ENCODE measurements at places on chromosomes 6 and 20.
A peak's percentile ranks its signal among the peaks of the same experiment; 100 is the strongest.

DNA sequence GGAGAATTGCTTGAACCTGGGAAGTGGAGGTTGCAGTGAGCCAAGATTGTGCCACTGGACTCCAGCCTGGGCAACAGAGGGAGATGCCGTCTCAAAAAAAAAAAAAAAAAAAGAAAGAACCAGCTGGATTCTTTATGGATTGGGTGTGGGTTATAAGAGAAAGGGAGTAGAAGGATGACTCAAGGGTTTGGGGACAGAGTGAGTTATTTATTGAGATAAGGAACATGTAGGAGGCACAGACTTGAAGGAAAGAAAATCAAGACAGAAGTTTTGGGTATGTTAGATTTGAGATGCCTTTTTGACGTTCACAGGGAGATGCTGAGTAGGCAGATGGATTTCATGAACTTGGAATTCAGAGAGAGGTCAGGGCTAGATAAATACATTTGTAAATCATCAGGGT, 47.6 kb downstream of the KIZ start:
- peak; percentile 8 for DNase-seq
- H3K27ac ChIP-seq = no peak overlapping the region
- H3K4me1 ChIP-seq = no peaks in the 10 kb centered on the region
- no peak overlapping the region for H3K4me3 ChIP-seq

DNA sequence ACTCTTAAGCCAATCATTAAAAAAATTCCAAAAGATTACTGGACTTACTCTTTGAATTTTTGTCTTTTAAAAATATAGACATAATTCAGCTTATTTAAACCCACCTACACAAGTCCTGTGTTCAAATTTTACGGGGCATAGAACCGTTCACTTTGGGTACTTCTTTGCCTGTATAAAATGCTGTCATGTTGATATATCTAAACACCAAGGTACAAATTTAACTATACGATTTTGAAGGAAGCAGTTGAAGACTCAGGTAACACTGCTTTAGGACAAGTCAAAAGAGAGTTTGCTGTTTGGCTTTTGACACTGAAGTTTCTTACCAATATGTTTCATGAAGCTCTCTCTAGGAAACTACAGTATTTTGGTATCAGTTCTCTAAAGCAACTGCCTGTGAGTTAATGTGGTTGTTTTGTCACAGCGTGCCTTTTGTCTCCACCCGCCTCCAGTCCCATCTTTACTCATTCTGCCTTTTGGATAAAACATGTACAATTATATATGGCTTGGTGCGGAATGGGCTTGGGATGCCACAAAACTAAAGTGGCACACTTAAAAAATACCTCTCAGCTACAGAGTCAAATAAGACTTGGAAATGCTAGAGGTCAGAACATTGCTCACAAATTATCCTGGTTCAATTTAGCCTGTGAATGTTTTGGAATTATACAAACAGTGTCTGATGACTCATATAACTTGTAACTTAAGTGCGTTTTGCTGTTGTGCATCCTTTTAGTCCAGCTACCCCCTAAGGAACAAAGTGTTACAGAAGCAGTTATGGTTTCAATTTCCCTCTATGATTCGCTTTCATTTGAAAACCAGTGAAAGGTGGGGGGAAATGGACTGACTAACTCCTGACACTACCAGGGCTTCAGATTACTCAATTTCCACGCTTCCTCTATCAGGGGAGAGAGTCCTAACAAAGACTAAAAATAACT, 38.7 kb downstream of the RGS17 start:
- no peaks in the 10 kb centered on the region for H3K27me3 ChIP-seq
- no peaks in the 10 kb centered on the region for H3K36me3 ChIP-seq
- peak overlapping the region; percentile 22 for H3K27ac ChIP-seq
- H3K4me3 ChIP-seq = peak overlapping the region; percentile 18

- peaks cover 23% of the 10 kb centered on the region for H3K4me1 ChIP-seq
- H3K4me3 ChIP-seq = no peak overlapping the region
- no peaks in the 10 kb centered on the region for H3K27me3 ChIP-seq
- no peaks in the 10 kb centered on the region for H3K36me3 ChIP-seq
- peak overlapping the region; percentile 75 for H3K27ac ChIP-seq
These were observed 13.3 kb downstream of the NFATC2 start for GRCh38 chr20:51529081-51529681.

DNA sequence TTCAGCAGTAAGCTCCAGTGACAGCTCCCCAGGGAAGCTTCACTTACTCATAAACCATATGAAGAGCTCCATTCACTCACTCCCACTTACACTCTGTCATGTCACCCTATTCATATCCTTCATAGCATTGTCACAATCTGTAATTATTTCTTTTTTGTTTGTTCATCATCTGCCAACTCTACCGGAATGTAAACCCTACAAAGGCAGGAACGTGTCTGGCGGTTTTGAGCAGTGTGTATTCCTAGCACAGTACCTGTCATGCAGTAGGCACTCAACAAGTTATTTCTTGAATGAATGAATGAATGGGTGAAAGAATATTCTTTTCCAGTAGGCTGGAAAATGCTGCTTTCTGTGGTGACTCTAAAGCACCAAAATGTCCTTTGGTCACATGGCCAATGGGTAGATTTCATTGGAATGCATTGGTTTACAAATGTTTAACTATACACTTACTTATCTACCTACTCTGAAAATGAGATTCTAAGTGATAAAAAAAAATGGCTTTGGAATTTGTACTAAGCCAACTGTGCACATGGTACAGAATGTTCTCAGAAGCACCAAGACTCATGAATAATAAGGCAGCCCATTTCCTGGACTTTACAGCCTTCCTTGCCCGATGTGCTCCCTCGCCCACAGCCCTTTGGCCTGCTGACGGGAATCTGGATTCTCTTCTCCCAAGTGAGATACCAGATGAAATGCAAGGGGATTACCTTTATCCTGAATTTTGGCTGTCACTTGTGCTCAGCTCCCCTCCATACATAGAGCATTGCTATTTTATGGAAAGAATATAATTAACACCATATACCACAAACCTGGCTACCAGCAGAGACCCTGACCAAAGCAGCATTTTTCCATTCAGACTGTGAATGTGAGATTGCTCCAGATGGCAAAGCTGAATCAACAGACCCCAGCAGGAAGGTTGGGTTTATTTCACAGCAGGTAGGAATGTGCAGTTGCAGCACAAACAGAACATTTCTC, 273.3 kb downstream of the ALDH8A1 start:
- no peaks in the 10 kb centered on the region for H3K27me3 ChIP-seq
- H3K27ac ChIP-seq = no peak overlapping the region
- H3K36me3 ChIP-seq = no peaks in the 10 kb centered on the region
- no peak overlapping the region for H3K4me3 ChIP-seq
- peaks cover 4% of the 10 kb centered on the region for H3K4me1 ChIP-seq
- peak; percentile 43 for DNase-seq

DNA sequence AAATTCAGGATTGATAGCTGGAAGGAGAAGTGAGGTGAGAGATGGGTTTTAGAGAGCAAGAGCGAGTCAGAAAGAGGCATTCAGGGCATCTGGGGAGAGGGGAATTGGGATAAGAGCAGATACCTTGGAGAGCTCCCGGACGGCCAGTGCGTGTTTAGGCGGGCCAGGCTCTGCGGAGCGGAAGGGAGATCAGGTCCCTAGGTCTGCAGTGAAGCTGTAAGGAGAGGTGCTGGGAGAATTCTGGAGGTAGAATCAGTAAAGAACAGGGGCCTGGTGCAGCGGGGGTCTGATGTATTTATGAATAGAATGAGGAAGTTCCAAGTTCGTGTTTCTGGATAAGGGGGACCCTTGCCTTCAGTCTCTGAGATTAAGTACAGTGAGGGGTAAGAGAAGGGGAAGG, 47.4 kb upstream of the FAM83D start:
- peak; percentile 33 for DNase-seq
- no peak overlapping the region for H3K4me3 ChIP-seq
- no peak overlapping the region for H3K27ac ChIP-seq
- no peaks in the 10 kb centered on the region for H3K36me3 ChIP-seq

- H3K27ac ChIP-seq = no peak overlapping the region
- H3K27me3 ChIP-seq = no peaks in the 10 kb centered on the region
- no peak overlapping the region for H3K4me3 ChIP-seq
- peak; percentile 83 for DNase-seq
- H3K36me3 ChIP-seq = no peaks in the 10 kb centered on the region
- H3K4me1 ChIP-seq = peaks cover 2% of the 10 kb centered on the region
These were observed 14.3 kb downstream of the ID4 start for GRCh38 chr6:19851241-19852089.

GRCh38 chr6:112660626-112661025, 313.5 kb downstream of the RFPL4B start:
- H3K36me3 ChIP-seq = no peaks in the 10 kb centered on the region
- no peak overlapping the region for H3K27ac ChIP-seq
- DNase-seq = no peak
- H3K4me3 ChIP-seq = no peak overlapping the region

DNA sequence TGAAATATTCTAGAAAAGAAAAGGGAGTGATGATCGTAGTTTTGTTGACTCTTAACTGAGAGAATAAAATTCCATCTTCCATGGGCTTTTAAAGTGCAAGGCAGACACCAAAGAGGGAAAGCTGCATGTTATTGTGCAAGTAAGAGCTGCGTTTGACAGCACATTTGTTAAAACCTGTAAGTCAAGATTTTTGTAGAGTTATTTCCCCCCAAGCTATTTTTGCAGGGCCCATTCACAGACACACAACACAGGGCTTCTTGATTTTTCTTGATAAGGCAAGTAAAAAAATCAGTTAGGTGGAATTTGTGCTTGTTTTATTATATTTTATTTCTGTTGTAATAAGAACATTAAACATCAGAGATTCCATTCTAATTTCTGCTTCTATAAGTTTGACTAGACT, 13.8 kb downstream of the CFAP206 start:
- no peaks in the 10 kb centered on the region for H3K36me3 ChIP-seq
- no peaks in the 10 kb centered on the region for H3K27me3 ChIP-seq
- no peak overlapping the region for H3K27ac ChIP-seq
- H3K4me3 ChIP-seq = no peak overlapping the region
- no peaks in the 10 kb centered on the region for H3K4me1 ChIP-seq
- no peak for DNase-seq

- peak; percentile 12 for DNase-seq
- no peaks in the 10 kb centered on the region for H3K27me3 ChIP-seq
- H3K4me3 ChIP-seq = no peak overlapping the region
- peaks cover 2% of the 10 kb centered on the region for H3K4me1 ChIP-seq
- no peaks in the 10 kb centered on the region for H3K36me3 ChIP-seq
These were observed 16.1 kb upstream of the STX11 start for GRCh38 chr6:144134176-144134575.
